ENCODE measurements at places on chromosomes 11 and 22.
A peak's percentile ranks its signal among the peaks of the same experiment; 100 is the strongest.

GRCh38 chr11:70885281-70886231, 366.8 kb downstream of the SHANK2 start:
- DNase-seq = no peak

GRCh38 chr11:69705901-69706787, 2.3 kb upstream of the FGF19 start:
- DNase-seq = no peak

DNA sequence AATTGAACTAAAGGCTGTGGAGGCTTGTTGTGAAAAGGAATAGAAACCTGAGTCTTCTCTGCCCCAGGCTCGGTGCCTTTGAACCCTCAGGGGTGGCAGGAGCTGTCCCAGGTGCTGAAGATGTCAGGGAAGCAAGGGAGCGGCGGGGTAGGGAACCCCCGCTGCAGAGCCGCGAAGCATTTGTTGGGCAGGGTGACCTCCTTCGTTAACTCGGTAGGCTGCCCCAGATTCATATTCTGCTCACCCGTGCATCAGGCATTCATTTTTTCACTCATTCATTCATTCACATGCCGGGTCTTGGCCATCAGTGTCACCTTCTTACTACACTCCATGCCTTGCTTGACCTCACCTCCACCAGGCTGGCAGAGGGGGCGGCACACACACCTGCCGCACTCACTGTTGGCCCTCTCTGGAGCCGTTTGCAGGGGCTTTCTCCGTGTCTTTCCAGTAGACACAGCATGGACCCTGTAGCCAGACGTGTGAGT, 618.9 kb downstream of the BRD1 start:
- DNase-seq = no peak

DNA sequence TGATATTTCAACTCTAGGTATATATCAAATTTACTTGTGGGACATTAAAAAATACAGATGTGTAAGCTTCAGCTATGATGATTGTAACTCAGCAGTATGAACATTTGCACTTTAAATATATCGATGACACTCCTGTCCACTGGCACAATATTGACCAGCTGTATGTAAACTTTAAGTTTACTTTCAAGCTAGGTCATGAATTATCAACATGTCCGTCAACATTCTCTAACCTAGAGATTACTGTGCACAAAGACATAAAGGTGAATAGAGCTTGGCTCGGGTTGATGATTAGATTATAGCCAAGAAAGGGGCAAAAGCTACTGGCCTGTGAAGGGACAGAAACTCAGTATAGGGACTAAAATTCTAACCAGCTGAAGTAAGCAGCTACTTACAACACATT, 286.6 kb downstream of the SWAP70 start:
- no peak for DNase-seq

- no peak for DNase-seq
Observed at GRCh38 chr11:71580057-71581003, 2.3 kb downstream of the KRTAP5-11 start.

DNA sequence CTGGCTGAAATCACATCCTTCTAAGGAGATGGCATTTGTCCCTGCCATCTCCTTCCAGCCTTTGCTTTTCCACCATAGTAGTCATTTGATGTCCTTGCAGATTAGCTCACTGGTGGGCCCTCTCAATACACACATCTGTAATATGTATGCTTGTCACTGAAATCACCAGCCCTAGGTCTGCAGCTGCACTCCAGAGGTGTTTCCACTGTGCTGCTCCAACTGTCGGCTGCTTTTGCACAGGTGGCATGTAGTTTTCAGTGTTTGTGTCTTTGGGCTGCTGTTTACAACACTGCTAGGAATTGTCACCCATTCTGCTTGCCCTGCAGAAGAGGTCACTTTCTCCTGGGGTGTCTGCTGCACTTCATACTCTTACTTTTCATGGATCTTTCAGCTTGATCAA, 69.0 kb upstream of the GRAMD1B start:
- no peak for DNase-seq

GRCh38 chr22:49100773-49101172, 726.9 kb downstream of the BRD1 start:
- no peak for DNase-seq

DNA sequence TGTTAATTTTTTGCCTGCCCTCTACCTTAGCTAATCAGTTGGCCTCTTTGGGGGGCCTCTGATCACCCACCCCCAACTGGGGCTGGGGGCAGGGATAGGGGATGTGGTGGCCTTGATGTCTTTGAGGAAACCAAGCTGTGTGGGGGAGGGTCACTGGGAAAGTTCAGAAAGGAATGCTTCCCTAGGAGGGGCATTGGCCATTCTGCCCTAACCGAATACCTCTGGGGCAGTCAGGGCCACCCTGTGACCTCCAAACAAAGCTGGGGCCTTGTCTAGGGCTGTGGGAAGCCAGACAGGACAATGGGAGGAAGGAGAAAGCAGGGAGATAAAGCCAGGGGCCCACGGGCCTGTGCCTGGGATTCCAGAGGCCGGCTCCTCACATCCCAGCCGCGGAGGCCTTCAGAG, 97.5 kb downstream of the TSPAN18 start:
- no peak for DNase-seq

DNA sequence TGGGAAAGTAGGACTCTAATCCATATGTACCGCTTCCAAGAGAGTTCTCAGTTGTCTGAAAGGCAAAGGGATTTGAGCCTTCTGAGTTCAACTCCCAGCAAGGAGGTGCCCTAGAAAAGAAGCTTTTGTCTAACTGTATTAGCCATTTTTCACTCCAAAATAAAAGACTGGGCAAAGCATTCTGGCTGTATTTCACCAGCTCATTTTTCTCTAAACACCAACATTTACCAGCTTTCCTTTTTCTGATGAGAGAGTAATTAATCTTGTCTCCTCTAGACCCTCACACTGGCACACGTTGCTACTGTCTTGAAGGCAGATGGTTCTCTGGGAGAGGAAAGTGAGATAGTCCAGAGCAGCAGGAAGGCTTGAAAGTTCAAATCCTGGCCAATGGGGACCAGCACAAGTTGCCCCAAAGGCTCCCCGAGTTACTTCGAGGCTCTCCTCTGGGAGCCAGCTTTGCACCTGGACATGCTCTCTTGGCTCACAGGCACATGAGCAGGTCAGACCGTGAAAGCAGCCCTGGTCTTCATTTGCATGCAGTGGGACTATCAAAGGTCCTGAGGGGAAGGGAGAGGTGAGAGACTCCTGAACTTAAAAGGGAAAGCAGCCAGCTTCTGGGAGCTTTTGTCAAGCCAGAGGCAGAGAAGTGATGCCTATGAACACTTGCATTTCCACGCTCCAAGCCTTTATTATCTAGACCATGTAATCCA, 100.0 kb downstream of the NTM start:
- no peak for DNase-seq

GRCh38 chr22:22666307-22667091, 22.1 kb downstream of the GGTLC2 start:
- DNase-seq = no peak

- DNase-seq = no peak
Observed at GRCh38 chr11:83583757-83584366, 297.7 kb upstream of the CCDC90B start.

- DNase-seq = no peak
Observed at GRCh38 chr11:103109818-103110388, 677 bp downstream of the DYNC2H1 start.

GRCh38 chr22:20434264-20434751, 3.3 kb downstream of the SCARF2 start:
- no peak for DNase-seq

GRCh38 chr22:45218976-45219375, 21.7 kb downstream of the KIAA0930 start:
- peak; percentile 17 for DNase-seq

DNA sequence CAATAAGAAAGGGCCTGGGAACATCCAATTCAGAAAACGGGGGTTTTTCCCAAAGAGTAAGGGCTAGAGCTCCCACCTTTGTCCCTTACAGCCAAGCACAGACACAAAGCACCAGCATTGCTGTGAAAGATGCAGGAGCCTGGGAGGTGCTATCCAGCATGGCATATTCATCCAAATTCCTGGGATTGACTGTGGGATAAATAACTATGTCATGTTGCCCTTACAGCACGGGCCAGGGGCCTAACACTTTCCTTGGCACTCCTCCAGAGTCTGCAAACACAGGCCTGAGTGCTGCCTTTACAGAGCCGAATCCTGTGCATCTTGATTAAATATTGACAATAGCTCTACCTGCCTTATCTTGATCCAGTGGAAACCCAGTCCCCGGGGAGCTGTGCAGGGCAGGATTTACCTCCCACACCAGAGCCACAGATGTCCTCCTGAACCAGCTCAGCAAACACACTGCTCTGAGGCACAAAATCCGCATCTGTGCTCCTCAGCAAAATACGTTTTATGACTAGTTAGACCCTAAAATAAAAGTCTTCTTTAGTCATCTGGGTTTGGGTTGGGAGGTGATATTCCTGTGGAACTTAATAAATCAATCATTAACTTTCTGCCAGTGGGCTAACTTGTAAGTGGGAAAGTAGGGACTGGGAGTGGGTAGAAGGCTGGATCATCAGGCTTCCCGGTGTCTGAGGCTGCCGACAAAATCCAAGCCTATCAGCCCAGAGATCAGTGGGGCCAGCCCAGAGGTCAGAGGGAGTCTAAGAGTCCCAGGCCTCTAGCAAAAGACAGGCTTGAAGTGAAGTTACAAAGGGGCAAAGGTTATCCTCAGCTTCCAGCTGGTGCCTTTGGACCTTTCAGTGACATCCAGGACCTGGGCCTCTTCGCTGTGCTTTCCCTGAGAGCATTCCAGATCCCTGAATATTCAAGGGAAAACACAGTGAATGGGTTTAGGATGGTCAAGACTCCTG, 36.5 kb downstream of the POU2AF3 start:
- no peak for DNase-seq

DNA sequence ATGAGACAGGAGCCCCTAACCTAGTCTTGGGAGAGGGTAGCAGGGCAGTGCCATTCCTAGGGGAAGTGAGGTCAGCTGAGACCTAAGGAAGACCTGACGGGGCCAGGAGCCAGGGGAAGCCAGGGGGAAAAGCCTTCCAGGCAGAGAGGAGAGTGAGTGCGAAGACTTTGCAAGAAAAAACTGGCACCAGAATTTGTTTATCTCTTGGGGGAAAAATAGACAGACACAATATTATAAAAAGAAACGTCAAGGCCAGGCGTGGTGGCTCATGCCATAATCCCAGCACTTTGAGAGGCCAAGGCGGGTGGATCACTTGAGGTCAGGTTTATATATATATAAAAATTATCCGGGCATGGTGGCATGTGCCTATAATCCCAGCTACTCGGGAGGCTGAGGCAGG, 26.9 kb upstream of the TESMIN start:
- no peak for DNase-seq

- DNase-seq = no peak
Observed at GRCh38 chr11:78773492-78773891, 198.8 kb upstream of the NARS2 start.

- DNase-seq = no peak
Observed at GRCh38 chr22:45579806-45580725, 77.4 kb downstream of the FBLN1 start.

GRCh38 chr22:30390974-30391691, 3.9 kb upstream of the RNF215 start:
- DNase-seq = peak; percentile 65

GRCh38 chr22:24427500-24428164, at the start of gene ADORA2A:
ADORA2A (plus strand) TSS chr22:24427599; CDS start chr22:24433405, 5,806 bp downstream.
- DNase-seq = peak; percentile 67

DNA sequence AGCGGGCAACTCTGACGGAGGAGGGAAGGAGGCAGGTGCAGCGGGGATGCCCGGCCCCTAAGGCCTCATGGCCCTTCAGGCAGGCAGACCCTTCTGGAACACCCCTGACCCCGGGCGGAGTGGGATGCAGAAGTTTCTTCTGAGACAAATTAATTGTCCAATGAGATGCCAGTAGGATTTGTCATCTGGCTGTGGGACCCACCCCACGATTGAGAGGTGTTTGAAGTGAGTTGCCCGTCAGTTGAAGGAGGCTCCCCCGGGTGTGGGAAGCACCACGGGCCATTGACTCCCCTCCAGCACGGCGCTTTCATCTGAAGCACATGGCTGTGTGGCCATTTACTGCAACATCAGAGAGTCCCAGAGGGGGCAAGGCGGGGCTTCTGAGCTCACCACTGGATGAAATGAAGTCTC, 527.8 kb downstream of the BRD1 start:
- no peak for DNase-seq
